ENCODE measurements at places on chromosomes 12 and 14.

DNA sequence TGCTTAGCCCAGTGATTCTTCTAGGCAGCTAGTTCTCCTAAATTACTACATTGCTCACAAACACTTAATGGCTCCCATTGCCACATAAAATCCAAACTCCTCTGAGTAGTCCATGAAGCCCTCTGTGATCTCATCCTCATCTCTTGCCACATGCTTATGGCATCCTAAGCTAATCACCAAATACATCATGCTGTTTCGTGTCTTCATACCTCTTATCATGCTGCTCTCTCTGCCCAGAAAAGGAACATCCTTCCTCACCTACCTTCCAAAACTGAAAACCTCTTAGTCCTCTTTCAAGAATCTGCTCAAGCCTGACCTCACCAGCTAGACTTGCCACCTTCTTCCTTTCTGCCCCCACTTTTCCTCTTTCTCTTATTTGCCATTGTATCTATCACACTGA is 108.5 kb downstream of the DUSP6 start:
- no peak for DNase-seq

- no peak for DNase-seq
These were observed 70.0 kb downstream of the TMTC1 start for GRCh38 chr12:29713729-29714128.

DNA sequence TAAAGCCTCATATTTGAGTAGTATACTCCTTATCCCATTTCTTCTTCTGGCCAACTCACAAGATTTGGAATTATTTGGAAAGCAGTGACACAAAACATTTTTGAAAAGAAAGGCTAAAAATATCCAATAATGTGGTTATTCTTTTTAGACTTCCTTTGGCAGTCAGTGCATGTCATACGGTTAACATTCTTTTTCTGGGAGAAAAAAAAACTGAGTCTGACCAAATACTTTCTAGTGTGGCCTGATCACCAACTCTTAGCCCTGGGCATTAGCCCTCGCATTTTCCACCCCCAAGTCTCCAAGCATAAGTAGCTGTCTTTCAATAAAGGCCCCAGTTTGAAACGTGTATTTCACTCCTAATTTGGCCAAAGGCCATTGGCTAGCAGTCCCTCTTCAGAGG is 5.9 kb downstream of the RASSF3 start:
- DNase-seq, result no peak

GRCh38 chr14:50335389-50335788 is 23.3 kb downstream of the DMAC2L start:
- DNase-seq, result peak; percentile 38

DNA sequence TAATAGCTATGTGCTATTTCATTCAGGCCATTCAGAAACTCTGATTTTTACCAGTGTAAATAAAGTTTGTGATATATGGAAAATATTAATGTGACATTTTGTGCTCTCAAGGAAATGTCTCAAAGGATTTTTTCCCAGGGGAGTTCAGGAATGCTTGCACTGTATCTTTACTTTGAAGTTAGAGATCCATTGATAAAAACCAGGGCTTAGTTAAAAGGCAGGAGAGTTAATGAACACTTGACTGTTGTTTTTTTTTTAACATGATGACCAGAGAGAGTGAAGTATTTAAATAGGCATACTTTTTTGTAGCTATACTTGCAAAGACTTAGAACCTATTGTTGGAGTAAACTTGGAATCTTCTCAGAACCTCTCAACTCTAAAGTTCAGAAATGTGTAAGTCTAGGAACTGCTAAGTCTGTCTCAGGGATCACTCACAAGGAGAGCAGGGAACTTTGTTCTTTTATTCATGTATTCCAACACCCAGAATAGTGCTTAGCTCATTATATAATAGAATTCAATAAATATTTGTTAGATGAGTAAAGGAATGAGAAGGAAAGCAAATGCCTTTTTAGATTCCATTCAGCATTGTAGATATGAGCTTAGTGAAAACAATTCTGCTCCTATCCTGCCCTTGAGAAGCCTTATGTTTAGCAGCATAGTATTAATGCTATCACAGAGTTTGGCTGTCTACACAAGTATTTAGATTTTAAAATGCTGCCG is 117.5 kb downstream of the DAAM1 start:
- DNase-seq, result no peak

GRCh38 chr14:34237677-34238076 is 224.4 kb downstream of the SPTSSA start:
- no peak for DNase-seq

- DNase-seq, result no peak
These were observed 1.4 kb upstream of the CCDC88C start for GRCh38 chr14:91419044-91419397.

GRCh38 chr14:95065411-95065810 is 91.9 kb downstream of the DICER1 start:
- no peak for DNase-seq

DNA sequence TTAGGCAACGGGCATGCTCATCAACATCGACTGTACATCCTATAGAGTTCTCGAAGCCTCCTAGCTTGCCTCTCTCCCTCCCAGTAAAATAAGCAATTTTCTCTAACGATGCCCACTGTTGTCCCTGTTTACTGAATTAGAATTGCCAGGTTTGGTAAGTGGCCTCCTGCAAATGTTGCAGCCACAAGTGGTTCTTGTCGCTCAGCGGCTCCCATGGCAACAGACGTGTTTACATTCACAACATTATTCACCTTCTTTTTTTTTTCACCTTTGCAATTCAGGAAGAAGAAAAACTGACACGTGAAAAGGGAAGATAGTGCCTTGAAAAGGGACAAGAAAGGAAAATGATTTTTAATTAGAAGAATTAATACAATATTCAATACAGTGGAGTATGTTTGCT is 100.9 kb upstream of the PKP2 start:
- no peak for DNase-seq

DNA sequence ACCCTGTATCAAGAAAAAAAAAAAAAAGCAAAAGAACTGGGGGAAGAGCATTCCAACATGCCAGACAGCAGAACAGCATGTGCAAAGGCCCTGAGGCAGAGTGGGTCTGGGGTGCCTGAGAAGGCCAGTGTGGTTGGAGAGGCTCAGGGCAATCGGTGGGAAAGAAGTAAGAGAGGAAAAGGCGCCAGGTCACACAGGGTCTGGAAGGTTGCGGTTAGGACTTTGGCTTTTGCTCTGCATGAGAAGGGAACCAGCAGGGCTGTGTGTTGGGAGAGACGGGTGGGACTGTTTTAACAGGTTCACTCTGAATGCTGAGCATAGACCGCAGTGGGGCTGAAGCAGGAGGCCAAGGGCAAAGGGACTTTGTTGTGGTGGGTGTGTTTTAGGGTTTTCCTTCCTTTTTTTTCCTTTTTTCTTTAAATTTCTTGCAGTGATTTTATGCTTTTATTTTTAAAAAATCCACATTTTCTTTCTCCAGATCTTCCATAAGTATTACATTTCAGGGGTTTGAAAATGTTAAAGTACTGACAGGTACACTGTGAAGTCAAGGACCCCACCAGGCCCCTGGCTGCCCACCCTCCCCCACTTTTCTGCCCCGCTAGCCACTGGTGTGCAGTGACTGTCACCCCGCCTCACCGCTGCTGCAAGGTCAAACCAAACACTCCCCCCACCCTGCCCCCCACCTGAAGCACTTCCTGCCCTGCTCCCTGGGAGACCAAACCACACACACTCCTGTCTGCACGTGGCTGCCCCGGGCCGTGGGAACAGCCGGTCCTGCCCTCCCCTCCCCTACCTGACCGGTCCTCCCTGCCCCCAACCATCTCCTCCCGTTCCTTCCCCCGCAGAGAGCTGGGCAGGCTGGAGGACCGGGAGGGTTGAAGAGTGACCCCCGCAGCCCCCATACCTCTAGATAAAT is 30.0 kb downstream of the DTX1 start:
- no peak for DNase-seq

DNA sequence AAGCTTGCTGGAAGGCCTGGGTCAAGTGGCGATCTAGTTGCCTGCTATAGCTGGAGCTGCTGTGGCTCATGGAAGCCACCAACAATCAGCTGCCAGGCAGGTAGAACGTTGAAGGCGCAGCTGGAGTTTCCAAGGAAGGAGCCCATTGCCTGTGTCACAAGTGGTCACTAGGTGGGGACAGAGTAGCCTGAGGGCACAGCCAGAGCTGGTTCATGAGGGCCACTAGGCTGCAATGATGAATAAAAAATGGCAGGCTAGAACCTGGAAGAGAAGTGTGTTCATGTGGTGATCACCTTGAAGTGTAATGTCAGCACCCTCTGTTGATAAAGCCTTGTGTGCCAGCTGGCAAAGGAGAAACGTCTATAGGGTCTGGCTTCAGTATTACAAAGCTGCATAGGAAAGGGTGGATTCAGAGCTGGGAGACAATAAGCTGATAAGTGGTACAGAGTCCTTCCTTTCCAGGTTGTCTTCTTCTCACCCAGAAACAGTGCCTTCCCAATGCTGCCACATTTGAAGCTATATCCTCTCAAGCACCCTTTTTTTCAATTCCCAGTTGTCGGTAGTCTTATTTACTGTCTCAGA is 165.8 kb downstream of the EMP1 start:
- no peak for DNase-seq

GRCh38 chr12:69991690-69992288 is 166.8 kb downstream of the MYRFL start:
- no peak for DNase-seq

- DNase-seq, result peak; percentile 45
These were observed 501 bp downstream of the RIMKLB start for GRCh38 chr12:8698132-8698851.

GRCh38 chr14:90503582-90503981 is 106.8 kb downstream of the CALM1 start:
- no peak for DNase-seq

DNA sequence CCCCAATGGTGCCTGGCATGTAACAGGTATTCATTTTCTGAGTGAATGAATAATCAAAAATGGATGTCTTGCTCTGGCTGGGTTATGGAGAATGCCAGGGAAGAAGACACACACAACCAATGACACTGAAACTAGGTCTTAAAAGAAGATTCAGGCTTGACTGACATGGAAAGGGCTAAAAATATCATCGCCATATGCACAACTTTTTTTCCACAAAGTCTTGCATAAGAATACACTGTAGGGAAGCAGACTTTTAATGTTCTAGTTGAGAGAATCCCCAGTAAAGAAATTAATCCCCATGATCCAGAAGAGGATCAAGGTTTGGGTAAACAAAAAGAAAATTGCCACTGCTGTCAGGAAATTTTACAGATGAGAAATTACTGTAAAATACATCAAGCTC is 116.4 kb downstream of the SLC2A13 start:
- DNase-seq, result no peak

- no peak for DNase-seq
These were observed 9.2 kb upstream of the ABCD2 start for GRCh38 chr12:39628836-39629235.

DNA sequence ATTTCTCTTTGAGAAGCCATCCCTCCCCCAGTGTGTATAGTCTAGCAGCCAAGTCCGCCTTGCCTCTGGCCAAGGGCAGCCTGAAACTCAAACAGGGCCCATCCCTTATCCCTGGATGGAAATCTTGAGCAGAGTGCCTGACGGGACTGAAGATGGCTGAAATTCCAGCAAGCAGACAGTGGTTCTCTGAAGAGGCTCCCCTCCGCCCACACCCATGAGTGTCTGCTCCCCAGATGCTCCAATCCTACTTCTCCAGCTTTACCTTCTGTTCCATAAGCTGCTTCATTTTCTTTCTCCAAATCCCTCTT is 396.2 kb downstream of the NUAK1 start:
- no peak for DNase-seq

DNA sequence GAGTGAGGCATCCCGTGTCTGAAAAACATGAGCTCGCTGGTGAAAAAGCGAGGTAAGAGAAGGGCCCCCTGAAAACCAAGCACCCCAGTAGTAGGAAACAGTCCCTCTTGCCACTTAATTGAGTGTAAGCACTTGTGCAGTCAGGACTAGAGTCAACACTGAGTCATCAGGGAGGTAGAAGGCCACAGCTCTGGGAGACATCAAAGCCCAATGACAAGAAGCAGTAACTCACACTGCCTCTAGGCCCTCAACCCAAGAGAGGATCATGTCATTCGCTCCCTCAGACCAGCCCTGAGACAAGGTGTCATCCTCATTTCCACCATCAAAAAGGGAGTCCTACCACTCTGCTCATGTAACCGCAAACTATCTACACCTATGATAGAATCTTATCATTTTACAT is 17.8 kb downstream of the POMT2 start:
- DNase-seq, result no peak

DNA sequence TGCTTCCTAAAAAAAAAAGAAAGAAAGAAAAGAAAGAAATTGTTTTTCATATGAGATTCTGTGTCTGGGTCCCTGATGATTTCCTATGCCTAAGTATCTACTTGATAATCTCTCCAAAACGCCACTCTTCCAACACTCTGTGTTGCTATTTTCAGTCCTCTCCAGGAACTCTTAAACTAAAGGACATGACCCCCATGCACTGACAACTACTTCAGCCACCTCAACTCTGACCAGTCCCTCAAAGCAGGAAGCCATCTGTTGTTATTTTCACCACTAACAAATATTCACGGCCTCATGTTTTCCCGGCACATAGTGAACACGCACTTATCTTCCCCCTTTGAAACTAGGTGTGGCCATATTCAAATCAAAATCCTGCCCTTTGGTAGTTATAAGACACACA is 259.3 kb downstream of the PPFIA2 start:
- no peak for DNase-seq

GRCh38 chr14:89131004-89131750 is 285.9 kb downstream of the FOXN3 start:
- no peak for DNase-seq

GRCh38 chr14:75297411-75298040 is 18.9 kb downstream of the FOS start:
- no peak for DNase-seq

DNA sequence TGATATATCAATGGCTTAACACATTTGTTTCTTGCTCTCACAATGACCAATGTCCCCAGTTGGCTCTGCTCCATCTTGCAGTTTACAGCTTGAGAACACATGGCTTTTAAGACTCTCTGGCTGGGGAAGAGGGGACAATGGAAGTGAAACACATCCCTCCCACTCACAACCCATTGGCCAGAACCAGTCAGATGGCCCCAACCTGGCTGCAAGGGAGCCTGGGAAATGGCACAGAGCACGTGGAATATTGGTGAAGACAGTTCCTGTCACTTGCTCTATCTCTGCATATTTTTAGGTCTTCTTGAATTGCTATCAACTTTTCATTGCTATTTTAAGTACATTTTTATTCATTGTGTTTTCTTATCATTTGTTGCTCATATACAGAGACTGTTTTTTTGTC is 345.4 kb downstream of the MED13L start:
- DNase-seq, result no peak

DNA sequence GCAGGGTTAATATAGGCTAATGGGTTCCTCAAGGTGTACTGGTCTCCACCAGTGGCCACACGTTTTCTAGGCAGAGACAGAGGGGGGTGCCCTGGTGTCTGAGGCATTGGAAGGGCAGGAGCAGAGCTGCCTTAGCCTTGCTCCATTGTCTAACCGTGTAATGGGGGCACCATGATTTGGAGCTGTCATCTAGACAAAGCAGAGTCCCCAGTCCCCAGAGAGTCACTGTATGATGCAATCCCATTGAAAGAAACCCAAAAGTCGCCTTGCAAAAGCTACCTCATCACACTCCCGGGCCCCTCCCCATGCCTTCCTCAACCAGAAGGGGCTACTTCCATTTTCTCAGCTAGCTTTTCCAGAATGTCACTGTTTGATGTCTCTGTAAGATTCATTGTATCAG is 487.1 kb downstream of the AACS start:
- no peak for DNase-seq
